ENCODE measurements at places on chromosomes 12 and 14.

- DNase-seq: no peak
These were observed 25.3 kb upstream of the ESRRB start for GRCh38 chr14:76350671-76351070.

- DNase-seq: no peak
These were observed 605 bp downstream of the ZCRB1 start for GRCh38 chr12:42325326-42325652.

- no peak for DNase-seq
These were observed 103.6 kb upstream of the LRIG3 start for GRCh38 chr12:59023861-59024424.

GRCh38 chr14:21205678-21206581 lies 50.1 kb upstream of the OR5AU1 start:
- DNase-seq: no peak

DNA sequence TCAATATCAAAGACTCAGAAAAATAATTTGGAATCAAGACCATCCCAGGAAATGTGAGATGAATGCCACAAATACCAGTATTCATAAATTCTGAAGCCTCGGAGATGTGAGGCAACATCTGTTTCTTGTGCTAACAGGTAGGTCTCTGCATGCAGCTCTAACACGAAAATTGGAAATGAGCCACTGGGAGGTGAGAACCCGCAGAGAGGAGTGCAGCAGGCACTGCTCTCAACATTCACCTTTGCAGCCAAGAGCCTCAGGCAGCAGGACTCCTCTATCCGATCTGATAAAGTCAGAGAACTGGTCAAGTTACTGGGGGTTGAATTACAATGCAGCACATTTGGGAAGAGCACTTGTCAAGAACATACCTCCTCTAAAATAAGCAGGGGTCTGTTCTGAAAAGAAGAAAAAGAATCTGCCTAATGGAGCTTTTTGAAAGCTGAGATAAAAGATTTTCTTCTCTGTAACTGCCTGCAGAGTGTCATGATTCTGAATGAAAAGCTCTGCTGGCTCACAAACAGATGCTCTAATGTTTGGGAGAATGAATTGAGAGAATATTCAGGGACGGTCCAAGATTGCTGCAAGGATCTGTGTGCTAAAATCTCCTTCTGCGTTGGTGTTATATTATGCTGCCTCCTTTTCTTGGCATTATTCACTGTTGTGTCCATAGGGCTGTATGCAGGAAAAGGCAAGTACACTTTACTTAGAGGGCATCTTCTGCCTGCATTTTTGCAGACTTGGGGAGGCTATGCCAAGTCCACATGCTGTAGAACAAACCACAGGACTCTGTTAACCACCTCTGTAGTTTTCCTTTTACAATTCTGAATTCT lies 209.6 kb upstream of the KRR1 start:
- no peak for DNase-seq

- no peak for DNase-seq
These were observed 290.7 kb downstream of the NPAS3 start for GRCh38 chr14:33229269-33229929.

All from CD4-positive, alpha-beta T cell treated with Interleukin-17A for 4 hours (primary cell).